Left cardiac atrium (tissue), 4 donors: ENCODE measurements at places on chromosomes 1 and 21. TPM values are rescaled to one million over a fixed set of nuclear protein-coding genes. Genes with fewer than 3 reads are reported as not detected.

KIF26B gene
- total RNA-seq, result 0.13 TPM

MGST3 gene
- 446 TPM for total RNA-seq

TEX38 gene
- total RNA-seq, result not detected

OR6K3 gene
- total RNA-seq, result not detected

CHRM3 gene
- total RNA-seq, result 0.18 TPM

CDCA8 gene
- total RNA-seq, result 0.24 TPM

PEF1 gene
- total RNA-seq, result 44.7 TPM

CXADR gene
- total RNA-seq, result 9.8 TPM

MYOG gene
- not detected for total RNA-seq

CRP gene
- total RNA-seq, result not detected

ENAH gene
- 73.4 TPM for total RNA-seq

OR2T1 gene
- total RNA-seq, result not detected

PADI1 gene
- total RNA-seq, result not detected

NECTIN4 gene
- 0.08 TPM for total RNA-seq

CYP4X1 gene
- 3.0 TPM for total RNA-seq

DMAP1 gene
- total RNA-seq, result 25.4 TPM

CDK18 gene
- 102 TPM for total RNA-seq

SLC25A34 gene
- 5.4 TPM for total RNA-seq

LRRIQ3 gene
- total RNA-seq, result 0.29 TPM

DYNLT4 gene
- total RNA-seq, result 0.79 TPM

LHX8 gene
- total RNA-seq, result not detected

TGFB2 gene
- total RNA-seq, result 4.0 TPM

TOE1 gene
- 5.4 TPM for total RNA-seq

HTR1D gene
- total RNA-seq, result not detected

HTR6 gene
- total RNA-seq, result not detected

TMEM52 gene
- total RNA-seq, result 0.82 TPM

ADGRL2 gene
- total RNA-seq, result 57.4 TPM

OR2L5 gene
- not detected for total RNA-seq

DPH2 gene
- 20.9 TPM for total RNA-seq

PAPPA2 gene
- total RNA-seq, result 0.35 TPM

CD101 gene
- total RNA-seq, result 1.1 TPM

LDLRAD1 gene
- total RNA-seq, result not detected

SLC44A5 gene
- 1.2 TPM for total RNA-seq

PRAMEF14 gene
- not detected for total RNA-seq

KRTAP19-1 gene
- total RNA-seq, result not detected
